ENCODE measurements at places on chromosomes 3 and 15. TPM values are rescaled to one million over a fixed set of nuclear protein-coding genes. Genes with fewer than 3 reads are reported as not detected.

GRCh38 chr3:171192176-171192854, 165.8 kb upstream of the SLC2A2 start:
- no peak overlapping the region for H3K4me3 ChIP-seq
- H3K27me3 ChIP-seq, result no peaks in the 10 kb centered on the region
- peak overlapping the region; percentile 20 for H3K27ac ChIP-seq
- no peaks in the 10 kb centered on the region for H3K36me3 ChIP-seq

GRCh38 chr3:177693616-177694264, 496.5 kb upstream of the TBL1XR1 start:
- H3K27ac ChIP-seq, result no peak overlapping the region
- no peak for DNase-seq
- H3K36me3 ChIP-seq, result no peaks in the 10 kb centered on the region
- no peaks in the 10 kb centered on the region for H3K4me1 ChIP-seq
- H3K4me3 ChIP-seq, result no peak overlapping the region
- H3K27me3 ChIP-seq, result no peaks in the 10 kb centered on the region

DNA sequence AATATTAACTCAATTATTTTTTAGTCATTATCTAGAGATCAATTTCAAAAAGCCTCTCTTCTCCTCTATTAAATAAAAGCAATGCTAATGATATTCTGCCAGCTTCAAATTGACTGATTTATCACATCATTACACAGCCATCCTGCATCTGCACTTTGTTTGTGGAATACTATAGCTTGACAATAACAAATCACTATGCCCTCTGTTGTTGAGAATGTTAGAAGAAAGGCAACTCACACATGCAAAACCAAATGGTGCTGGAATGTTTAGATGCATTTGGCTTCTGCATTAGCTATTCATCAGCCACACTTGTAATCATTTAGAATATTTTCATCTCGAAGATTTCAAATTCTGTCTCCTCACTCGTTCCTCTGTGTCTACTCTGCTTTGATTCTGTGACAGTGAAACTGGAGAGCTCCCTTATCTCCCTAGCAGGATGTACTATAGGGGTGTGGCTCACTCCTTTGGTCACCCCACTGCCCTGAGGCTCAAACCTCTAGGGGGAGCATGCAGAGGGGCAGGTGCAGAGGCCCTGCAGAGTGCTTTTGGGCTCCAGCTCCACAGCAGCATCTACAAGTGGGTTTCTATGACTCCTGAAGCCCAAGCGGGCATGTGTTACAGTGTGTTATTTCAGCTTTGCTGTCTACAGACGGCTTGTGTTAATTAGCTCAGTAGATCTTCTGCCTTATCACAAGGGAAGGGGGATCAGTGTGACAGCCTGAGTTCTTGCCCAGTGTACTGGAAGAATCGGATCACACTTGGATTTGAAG, 454.1 kb upstream of the BCHE start:
- no peak overlapping the region for H3K4me3 ChIP-seq
- H3K4me1 ChIP-seq, result no peaks in the 10 kb centered on the region
- H3K27me3 ChIP-seq, result no peaks in the 10 kb centered on the region
- no peak overlapping the region for H3K27ac ChIP-seq
- DNase-seq, result no peak

GRCh38 chr3:150238048-150238802, 169.9 kb upstream of the TSC22D2 start:
- no peaks in the 10 kb centered on the region for H3K27me3 ChIP-seq
- H3K4me1 ChIP-seq, result peaks cover 22% of the 10 kb centered on the region
- H3K4me3 ChIP-seq, result no peak overlapping the region

GRCh38 chr15:80925597-80926059, 64.0 kb downstream of the MESD start:
- no peak overlapping the region for H3K27ac ChIP-seq
- no peak for DNase-seq
- no peak overlapping the region for H3K4me3 ChIP-seq
- no peaks in the 10 kb centered on the region for H3K4me1 ChIP-seq
- H3K36me3 ChIP-seq, result no peaks in the 10 kb centered on the region

- no peak overlapping the region for H3K4me3 ChIP-seq
- DNase-seq, result no peak
- H3K4me1 ChIP-seq, result peaks cover 79% of the 10 kb centered on the region
- H3K27me3 ChIP-seq, result no peaks in the 10 kb centered on the region
- peak overlapping the region; percentile 62 for H3K27ac ChIP-seq
These were observed 4.8 kb upstream of the PLXNB1 start for GRCh38 chr3:48434591-48435222.

GRCh38 chr3:102036017-102036416, 186.7 kb downstream of the NFKBIZ start:
- no peak overlapping the region for H3K4me3 ChIP-seq
- H3K36me3 ChIP-seq, result no peaks in the 10 kb centered on the region
- no peaks in the 10 kb centered on the region for H3K4me1 ChIP-seq
- DNase-seq, result no peak

- peaks cover 40% of the 10 kb centered on the region for H3K4me1 ChIP-seq
- no peaks in the 10 kb centered on the region for H3K36me3 ChIP-seq
- H3K27ac ChIP-seq, result peak overlapping the region; percentile 98
- no peaks in the 10 kb centered on the region for H3K27me3 ChIP-seq
These were observed 7.2 kb downstream of the LIPC start for GRCh38 chr15:58438956-58439355.

The NANOGP8 gene
- total RNA-seq, result not detected

The CADPS gene
- total RNA-seq, result not detected

The SUCNR1 gene
- 0.17 TPM for total RNA-seq

The FGD5 gene
- total RNA-seq, result 0.22 TPM

Measured in HCT116 (cell line).